ENCODE measurements at places on chromosomes 16 and 17.

GRCh38 chr16:61366006-61366405 lies 670.2 kb downstream of the CDH8 start:
- DNase-seq = no peak

GRCh38 chr17:47224966-47225365 lies 15.8 kb downstream of the MYL4 start:
- no peak for DNase-seq

- DNase-seq = no peak
These were observed 276.9 kb downstream of the SHISA9 start for GRCh38 chr16:13178318-13178717.

DNA sequence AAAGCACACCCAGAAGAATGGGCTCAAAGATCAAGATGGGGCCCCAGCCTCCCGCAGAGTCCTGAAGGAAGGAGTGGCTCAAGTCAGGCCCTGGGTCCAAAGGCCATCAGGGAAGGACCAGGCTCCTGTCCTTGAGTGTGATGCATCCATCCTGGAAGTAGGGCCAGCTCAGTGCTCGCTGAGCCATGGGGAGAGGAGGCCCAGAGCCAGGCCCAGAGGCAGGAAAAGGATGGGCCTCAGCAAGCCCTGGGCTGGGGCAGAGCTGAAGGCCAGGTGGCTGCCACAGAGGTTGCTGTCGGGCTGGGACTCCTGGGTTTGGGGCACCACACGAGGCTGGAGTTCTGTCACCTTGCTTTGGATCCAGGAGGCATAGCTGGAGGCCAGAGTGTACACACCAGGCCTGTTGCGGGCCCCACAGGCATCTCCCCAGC lies 3.7 kb downstream of the PRSS8 start:
- DNase-seq = no peak
